ENCODE measurements at places on chromosomes 12 and 14.

DNA sequence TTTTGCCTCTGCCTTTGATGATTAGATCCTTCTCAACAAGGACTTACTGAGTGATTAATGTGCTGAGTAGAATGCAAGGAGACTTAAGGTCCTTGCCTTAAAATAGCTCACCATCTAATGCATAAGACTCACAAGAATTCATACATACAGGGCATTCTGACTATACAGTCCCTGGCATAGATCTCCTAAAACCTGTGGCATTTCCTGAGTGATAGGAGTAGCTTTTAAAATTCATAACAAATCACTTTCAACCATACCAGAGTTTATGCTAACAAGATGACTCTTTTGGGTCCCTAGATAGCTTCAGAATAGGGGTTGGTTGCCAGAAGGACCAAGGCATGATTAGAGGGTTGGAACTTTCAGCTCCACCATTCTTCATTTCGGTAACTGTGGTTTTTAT is 48.8 kb downstream of the STXBP6 start:
- no peak for DNase-seq

DNA sequence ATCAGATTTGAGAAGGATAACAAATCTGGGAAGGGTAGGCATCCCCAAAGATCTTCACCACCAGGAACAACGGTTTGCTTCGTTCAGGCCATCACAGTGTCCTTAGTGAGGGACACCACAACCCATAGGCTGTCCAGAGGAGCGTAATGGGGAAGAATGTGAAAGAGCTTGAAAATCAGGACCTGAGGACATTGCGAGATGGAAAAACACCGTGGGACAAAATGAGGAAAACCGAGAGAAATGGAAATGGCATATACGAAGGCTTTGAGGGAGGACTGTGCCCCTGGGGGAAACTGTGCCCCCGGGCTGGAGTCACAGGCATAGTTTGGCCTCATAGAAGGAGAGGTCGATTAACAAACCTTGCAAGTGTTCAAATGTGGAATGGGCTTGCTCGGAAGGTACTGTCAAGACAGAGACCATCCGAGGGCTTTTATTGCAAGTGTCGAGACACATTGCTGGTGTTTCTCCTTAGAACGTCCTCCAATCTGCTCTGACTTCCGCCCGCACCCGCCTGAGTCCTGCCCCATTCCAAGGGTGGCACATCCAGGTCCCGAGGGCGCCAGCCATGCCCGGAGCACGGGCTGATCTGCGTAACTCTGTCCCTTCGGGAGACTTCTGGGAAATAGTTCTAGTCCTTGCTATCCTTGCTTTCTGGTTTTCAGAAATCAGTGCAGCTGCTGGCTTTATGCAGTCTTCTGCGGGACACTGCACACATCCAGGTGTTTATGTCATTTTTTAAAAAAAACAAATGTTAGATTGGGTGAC is 885 bp upstream of the PALS1 start:
- no peak for DNase-seq

DNA sequence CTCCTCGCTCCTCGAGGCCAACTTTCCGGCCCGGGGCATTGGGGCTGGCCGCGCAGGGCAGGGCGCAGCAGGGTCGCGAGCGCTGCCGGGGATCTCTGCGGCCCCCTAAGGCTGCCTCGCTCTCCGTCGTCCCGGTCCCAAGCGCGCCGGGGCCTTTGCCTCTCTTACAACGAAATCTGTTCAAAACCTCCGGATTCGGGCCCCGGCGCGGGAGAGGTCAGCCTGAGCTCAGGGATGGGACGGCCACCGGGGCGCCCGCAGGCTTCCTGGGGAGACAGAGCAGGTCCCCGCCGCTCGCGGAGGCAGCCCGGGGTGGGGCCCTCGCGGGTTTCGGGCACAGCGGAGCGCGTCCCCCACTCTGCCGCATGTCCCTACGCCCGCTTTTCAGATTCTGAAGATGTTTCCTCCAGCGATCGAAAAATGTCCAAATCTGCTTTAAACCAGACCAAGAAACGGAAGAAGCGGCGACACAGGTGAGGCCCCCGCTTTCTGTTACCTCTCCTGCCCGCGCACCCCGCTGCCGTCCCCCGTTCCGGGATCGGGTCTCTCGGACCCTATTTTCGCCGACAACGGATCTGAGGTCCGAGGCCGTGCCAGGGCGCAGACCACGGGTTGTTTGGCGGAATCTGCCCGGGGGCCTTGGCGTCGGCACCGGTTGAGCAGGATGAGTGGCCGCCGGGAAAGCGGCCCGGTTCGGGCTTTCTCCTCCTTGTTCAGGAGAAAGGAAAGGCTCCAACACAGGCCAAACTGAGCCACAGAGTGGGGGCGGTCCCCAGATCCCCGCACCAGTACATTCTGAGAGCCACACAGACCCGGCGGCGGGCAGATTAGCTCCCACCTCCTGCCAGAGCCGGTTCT is 1.8 kb downstream of the VSX2 start:
- no peak for DNase-seq

DNA sequence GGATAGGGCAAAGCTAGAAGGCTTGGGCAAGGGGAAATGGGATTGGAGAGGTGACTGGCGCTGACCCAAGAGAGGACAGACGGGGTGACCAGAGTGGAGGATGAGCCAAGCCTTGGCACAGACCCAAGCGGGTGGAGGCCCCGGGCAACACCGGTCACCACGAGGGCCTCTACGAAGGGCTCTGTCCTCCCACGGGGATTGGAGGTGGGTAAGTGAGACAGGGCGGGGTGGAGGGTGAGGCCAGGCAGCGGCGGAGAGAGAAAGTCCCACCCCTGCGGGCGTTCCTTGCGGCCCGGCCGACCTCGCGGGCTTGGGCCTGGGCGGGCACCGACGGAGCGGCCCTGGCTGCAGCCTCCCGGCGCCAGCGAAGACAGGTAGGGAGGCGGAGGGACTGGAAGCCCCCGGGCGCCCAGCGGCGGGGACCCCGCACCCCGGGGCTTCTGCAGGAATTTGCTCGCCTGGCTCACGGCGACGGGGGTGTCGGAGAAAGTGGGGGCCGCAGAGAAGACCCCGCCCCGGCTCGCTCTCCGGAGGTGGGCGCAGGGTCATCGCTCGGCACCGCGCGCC is at the start of gene PAPLN:
Gene PAPLN, plus strand, starts transcription at position 288 of the 567 bp plus-strand sequence. CDS start 2,273 bp downstream, outside the sequence.
- peak; percentile 29 for DNase-seq

- no peak for DNase-seq
These were observed 769 bp downstream of the EXOC3L4 start for GRCh38 chr14:103095210-103095778.

DNA sequence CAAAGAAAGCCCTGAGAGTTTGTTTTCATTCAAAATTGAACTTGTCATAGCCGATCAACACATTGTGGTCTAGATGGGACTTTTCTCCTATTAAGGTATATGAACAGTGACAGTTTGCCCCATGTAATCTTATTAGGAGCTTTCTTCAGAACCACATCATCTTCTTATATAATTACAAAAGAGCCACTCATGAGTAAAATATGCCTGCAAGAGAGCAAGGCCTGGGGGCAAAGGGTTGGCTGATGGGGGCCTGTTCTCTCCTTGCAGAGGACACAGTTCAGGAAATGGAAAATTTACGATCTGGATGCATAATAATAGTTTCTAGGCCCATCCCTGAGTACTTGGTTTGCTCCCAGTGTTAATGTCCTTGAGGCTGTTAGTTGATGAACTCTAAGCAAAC is 87.8 kb downstream of the FLRT2 start:
- DNase-seq: no peak
